M059J (cell line): ENCODE measurements at places on chromosomes 5 and 9. TPM values are rescaled to one million over a fixed set of nuclear protein-coding genes. Genes with fewer than 3 reads are reported as not detected.

OBP2B gene
- not detected in 2 replicates for total RNA-seq

PDE6A gene
- 0.02 and 0.22 TPM in 2 replicates for total RNA-seq

PLPP6 gene
- 6.7 and 9.1 TPM in 2 replicates for total RNA-seq

MUSK gene
- total RNA-seq: 0.15 and 0.59 TPM in 2 replicates

UGCG gene
- total RNA-seq: 74.1 and 99.2 TPM in 2 replicates

- DNase-seq: peak; percentile 20
Observed at GRCh38 chr5:112914584-112914983, 7.4 kb downstream of the REEP5 start.

DNA sequence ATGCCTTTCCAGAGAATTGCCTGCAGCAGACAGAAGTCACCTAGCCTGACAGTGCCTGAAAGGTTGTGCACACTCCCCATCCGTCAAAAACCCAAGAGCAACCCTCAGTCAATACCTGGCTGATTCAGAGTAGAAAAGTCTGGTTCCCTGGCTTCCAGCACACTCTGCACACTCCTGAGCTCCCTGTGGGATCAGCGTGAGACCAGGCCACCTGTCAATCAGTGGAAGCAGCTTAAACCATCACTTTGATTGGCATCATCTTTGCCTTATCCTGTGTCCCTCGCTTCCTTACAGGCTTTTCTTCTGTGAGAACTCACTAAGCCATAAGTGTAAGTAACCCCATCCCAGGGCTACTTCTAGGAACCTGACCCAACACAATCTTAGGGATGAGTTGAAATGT lies 109.8 kb downstream of the ACTL7B start:
- DNase-seq: no peak
